ELR (cell line): ENCODE measurements at places on chromosomes 12 and 14.
A peak's percentile ranks its signal among the peaks of the same experiment; 100 is the strongest.

DNA sequence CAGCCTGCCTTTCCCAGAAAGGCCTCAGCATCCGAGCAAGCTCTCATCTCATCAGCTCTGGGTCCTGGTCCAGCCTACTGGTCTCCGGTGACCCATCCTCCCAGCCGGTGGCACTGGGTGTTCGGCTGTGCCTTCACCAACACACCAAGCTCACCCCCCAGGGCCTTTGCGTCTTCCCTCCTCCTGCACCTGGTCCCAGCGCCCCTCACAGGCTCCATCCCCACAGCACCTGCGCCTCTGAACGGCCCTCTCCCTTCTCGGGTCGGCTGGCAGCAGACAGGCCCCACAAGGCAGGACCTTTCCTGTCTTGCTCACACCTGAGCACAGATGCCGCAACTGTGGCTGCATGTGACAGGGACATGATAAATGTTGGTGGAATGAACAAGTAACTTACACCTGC is 13.1 kb downstream of the P2RX2 start:
- DNase-seq: no peak

DNA sequence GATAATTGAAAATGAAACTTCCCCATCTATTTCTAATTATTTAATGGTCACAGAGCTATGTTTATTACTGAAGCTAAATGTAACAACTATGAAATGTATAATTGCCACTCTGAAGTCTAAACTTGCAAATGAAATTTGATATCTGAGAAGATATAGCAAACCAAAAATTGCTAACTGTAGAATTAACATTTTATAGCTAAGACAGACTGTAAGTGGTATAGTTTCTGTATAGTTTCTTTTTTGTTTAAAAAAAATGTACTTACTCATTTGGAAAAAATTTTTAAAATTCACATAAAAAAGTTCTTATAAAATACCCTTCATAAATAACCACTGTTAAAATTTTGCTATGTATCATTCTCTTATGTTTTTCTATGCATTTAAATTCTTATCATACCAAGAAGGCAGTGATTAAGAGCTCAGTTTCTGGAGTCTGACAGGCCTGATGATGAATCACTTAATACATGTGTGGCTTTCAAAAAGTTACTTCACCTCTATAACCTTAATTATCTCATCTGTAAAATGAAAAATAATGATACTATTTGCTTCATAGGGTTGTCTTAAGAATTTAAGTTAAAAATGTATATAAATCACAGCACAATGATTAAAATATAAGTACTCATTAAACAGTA is 214.7 kb upstream of the GARIN2 start:
- peak; percentile 83 for DNase-seq

- DNase-seq: no peak
These were observed 17.9 kb upstream of the CLEC7A start for GRCh38 chr12:10147714-10148403.

DNA sequence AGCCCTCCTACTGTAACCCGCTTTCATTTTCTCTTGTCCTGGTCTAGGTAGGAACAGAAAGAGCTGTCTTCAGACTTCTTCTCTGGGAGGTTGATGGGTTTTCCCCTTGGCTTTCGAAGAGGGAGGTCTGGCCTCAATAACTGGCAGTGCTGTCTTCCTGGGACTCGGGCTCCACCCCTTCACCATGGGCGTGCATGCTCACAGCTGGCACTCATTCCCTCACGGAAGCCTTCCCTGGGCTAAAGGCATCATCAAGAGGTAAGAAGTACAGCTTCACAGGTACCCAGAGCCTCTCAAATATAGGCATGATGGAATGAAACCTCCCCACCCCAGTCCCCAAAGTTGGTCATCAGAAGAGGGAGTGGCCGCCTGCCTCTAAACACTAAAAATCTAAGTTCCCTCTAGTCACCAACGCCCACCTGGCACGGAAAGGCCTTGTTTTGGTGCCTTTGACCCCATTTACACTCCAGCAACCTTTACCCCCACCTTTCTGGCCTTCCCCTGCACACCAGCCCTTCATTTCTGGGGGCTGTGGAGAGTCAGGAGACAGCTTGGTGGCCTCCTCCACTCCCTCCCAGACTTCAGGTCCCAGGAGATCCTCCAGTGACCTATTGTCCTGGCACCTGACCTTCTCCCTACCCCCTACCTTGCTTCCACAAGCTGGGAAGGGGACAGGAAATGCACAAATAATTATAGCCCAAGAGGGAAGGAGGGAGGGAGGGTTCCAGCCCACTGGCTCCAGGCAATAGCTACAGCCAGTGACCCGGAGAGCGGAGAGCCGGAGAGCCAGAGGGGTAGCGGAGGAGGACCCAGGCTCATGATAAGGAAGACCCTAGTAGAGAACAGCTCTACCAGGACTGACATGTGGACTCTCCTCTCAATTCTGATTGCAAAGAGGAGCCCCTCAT is 2.8 kb downstream of the RAPGEF3 start:
- DNase-seq: no peak

DNA sequence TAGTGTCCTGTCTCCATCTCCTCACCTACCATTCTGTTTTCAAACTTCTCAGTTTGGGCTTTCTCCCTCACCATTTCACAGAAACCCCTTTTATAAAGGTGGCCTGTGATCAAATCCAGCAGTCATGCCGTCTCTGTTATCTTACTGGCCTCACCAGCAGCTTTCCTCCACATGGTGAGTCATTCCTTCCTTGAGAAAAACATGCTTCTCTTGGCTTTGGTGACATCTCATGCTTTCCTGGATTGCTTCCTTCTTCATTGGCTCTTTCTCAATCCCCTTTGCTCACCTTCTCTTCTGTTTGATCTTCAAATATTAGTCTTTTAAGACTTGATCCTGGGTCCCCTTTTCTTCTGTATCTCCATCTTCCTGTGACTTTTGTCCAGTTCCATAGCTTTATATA is 164.9 kb downstream of the ANO4 start:
- DNase-seq: peak; percentile 68
